A549 treated with RU486 at 1 μM for 4 hours (cell line): ENCODE measurements at places on chromosomes 5 and 9. TPM values are rescaled to one million over a fixed set of nuclear protein-coding genes. Genes with fewer than 3 reads are reported as not detected.

Gene CCL27
- total RNA-seq = 0.22 to 0.41 TPM (median 0.23 TPM) in 3 of 5 replicates, not detected in the others

Gene OR1K1
- not detected in 5 replicates for total RNA-seq

Gene ENHO
- total RNA-seq = 0.66 to 2.6 TPM (median 1.9 TPM) in 5 replicates

Gene SLC6A18
- total RNA-seq = not detected in 5 replicates

Gene SPATA31D4
- total RNA-seq = not detected in 5 replicates

Gene GPR21
- total RNA-seq = not detected in 5 replicates

Gene PRDM9
- not detected in 5 replicates for total RNA-seq

Gene ZNF883
- total RNA-seq = 0.74 to 1.1 TPM (median 0.83 TPM) in 5 replicates
